AG04450 (cell line): ENCODE measurements at places on chromosomes 4 and X. TPM values are rescaled to one million over a fixed set of nuclear protein-coding genes. Genes with fewer than 3 reads are reported as not detected.

- no peak for DNase-seq
Observed at GRCh38 chrX:78923198-78924015, 21.8 kb upstream of the P2RY10 start.

DNA sequence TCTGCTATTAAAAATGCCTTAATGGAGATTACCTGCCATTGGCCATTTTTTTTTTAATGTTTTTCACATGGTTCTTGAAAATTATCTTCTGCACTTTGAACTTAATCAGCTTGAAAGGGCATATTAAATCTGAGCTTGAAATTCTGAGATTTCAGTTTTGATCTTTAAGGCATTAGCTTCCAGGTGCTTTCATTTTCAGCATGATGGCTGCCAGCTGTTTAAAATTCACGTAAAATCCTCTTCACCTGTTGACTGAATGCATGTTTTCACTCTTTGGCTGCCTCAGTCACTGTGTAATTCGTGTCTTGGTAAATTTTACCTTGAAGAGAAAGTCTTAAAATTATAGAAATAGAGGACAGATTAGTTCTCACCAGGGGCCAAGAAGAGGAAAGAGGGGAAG is 39.6 kb downstream of the SMAD1 start:
- DNase-seq: no peak

DNA sequence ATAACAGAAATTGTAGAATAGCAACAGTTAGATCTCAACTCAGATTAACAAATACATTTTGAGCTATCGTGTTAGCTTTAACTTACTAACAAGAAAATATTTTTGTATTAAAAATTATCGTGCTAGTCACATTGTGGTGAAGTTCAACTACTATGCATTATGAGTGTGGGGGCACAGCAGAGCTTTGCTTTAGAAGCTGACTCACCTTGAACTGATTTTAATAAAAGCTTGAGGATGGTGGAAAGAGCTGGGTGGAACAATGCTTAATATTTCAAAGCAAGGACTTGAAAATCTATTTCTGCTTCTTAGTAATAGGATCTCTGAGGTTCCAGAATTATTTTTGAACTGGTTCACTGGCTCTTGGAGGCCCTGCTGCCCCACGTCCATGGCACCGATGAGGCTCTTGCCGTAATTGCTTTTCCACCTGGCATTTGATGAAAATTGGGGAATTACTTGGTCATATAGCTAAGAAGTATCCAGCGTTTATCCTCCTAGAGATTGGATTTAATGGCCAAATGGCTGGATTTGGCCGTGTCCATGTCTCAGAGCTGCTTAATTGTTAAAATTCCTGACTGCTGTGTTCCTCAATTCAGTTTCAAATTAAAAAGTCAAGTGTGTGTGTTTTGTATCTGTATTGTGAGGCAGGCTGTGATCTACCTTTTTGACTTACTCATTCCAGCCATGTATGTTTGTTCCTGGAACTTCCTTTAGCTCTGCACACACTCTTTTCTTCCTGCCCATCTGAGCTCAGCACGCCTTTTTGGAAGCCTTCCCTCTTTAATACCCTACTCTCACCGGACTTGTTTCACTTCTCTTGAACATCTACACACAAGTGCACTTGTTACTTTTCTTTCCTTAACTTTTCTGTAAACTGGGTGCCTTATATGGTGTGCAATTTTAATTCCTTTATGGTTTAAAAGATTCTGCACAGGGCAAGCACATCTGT is 66.6 kb upstream of the LIMCH1 start:
- DNase-seq: no peak

DNA sequence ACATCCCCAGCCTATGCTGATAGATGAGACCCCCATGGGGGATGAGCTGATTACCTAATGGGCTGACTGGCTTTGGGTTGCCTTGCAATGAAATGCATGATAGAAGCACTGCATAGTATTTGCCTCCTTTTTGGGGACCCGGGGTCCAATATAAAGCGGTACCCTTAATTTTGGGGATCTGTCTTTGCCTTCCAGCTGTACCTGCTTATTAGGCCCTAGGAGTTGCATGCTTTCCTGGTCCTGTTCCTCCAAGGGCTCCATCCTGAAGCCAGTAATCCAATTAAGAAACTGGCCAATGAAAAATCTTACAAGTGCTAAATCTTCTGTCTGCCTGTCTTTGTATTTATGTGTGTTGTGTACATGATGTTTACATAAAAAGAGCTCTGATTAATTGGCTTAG is 791.6 kb downstream of the TRIML1 start:
- no peak for DNase-seq

The DCAF8L2 gene
- not detected in 2 replicates for polyA plus RNA-seq

The CABS1 gene
- polyA plus RNA-seq: not detected in 2 replicates

GRCh38 chrX:43885617-43886016 is 3.4 kb upstream of the MAOB start:
- DNase-seq: no peak

DNA sequence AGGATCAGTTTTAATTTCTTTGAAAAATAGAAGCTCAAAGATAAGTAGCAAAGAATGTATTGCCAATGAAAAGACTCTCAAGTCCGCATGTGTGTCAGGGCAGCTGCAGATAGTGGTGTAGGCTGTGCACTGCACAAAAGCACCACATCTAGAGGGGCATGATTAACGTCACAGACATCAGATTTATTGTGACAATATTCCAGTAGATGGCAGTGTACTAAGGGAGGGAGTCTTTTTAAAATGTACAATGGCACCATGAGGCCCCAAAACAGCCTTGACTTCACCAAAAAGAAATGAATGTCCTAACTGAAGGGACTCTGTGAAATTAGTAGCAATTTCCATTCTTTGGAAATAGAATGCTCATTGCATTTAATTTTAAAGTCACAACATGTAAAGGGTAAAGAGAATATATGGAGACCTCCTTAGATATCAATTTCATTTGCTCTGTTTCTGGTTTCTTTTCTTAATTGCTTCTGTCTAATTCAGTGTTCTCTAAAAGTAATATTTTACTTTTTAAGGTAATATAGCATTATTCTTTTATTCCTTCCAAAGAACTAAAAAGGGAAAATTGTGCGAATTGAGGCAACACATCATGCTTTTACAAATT is 98.4 kb downstream of the ZNF827 start:
- DNase-seq: no peak

The CTAG2 gene
- not detected in 2 replicates for polyA plus RNA-seq

The LUZP4 gene
- not detected in 2 replicates for polyA plus RNA-seq

DNA sequence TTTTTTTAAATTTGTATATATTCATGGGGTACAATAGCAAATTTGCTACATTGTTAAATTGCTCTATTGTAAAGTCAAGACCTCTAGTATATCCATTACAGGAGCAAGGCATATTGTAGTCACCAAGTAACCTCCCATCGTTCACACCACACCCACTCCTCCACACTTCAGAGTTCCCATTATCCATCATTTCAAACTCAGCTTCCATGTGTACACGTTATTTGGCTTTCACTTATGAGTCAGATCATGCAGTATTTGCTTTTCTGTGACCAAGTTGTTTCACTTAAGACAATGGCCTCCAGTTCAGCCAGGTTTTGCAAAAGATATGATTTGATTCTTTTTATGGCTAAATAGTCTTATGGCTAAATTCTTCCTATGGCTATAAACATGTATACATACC is 2614.2 kb downstream of the PCDH7 start:
- no peak for DNase-seq

GRCh38 chr4:73929278-73929677 is 52.5 kb downstream of the PF4 start:
- DNase-seq: no peak

- DNase-seq: no peak
Observed at GRCh38 chr4:26104056-26104685, 190.2 kb downstream of the SMIM20 start.

- no peak for DNase-seq
Observed at GRCh38 chr4:1661695-1662094, 22.4 kb downstream of the FAM53A start.

DNA sequence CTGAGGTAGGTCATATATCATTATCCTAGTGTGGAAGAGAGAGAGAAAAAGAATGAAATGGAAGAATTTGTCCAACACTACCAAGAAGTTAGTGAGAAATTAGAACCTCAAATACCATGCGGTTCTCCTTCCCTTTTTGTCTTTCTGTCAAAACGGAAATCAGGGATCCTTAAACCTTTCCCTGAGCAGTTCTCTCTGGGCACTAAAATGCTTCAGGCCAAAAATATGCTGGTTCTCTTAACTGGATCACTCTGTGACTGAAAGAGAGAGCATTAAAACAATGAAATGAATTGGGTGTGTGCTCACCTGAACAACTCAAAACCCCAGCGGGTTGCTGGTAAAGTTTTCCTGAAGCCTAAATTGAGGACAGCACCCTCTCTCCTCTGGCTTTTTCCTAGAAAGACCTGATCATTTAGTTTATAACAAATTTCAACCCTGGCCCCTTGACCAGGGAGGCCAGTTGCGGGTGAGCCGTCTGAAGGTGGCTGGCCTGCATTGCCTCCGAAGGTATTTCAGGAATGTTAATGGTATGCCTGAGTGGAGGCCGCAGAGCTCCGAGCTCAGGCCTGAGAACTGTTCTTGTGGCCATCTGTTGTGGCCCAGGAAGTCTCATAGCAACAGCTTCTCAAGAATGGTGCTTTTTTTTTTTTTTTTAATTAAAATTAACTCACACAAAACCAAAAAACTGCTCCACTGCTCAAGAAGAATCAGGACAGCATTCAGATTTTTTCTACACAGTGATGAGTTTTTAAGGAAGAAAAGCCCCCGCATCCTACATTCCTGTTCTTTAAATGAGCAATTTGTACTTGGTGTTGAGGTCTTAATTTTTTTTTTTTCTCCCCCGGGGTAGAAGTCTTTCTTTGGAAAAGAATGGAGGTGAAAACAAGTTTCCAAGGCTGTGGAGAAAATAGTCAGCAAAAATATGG is 155.1 kb downstream of the SHROOM3 start:
- peak; percentile 87 for DNase-seq

The TRIM60 gene
- not detected in 2 replicates for polyA plus RNA-seq

- no peak for DNase-seq
Observed at GRCh38 chr4:32789026-32789608, 2068.9 kb downstream of the PCDH7 start.
